ENCODE measurements at places on chromosomes 11 and 22. TPM values are rescaled to one million over a fixed set of nuclear protein-coding genes. Genes with fewer than 3 reads are reported as not detected.

The SCARF2 gene
- 18.8 TPM for total RNA-seq

The MRGPRF gene
- 29.9 TPM for total RNA-seq

The PGR gene
- total RNA-seq = under 0.01 TPM

The CREB3L1 gene
- 30.7 TPM for total RNA-seq

The CLCF1 gene
- total RNA-seq = 3.4 TPM

The MFNG gene
- 0.09 TPM for total RNA-seq

The SLC22A6 gene
- not detected for total RNA-seq

The LDLRAD3 gene
- 4.3 TPM for total RNA-seq

The TIMP3 gene
- 82.1 TPM for total RNA-seq

The KCNJ5 gene
- total RNA-seq = under 0.01 TPM

The OTOG gene
- not detected for total RNA-seq

The ADAMTS15 gene
- 3.4 TPM for total RNA-seq

The CATSPER1 gene
- not detected for total RNA-seq

The MYOD1 gene
- not detected for total RNA-seq

The INPP5J gene
- total RNA-seq = 0.09 TPM

The C11orf21 gene
- not detected for total RNA-seq

The LRRC32 gene
- total RNA-seq = 66.8 TPM

The SYT8 gene
- not detected for total RNA-seq

The GNG3 gene
- total RNA-seq = not detected

The ACR gene
- not detected for total RNA-seq

The FDXACB1 gene
- 1.3 TPM for total RNA-seq

The SHANK2 gene
- 3.6 TPM for total RNA-seq

The CHRNA10 gene
- total RNA-seq = 0.83 TPM

The C11orf87 gene
- not detected for total RNA-seq

The NLRP14 gene
- 0.09 TPM for total RNA-seq

The BDNF gene
- 48.4 TPM for total RNA-seq

The SBF2 gene
- 41.8 TPM for total RNA-seq

The MYBPC3 gene
- total RNA-seq = not detected

The DAGLA gene
- 1.3 TPM for total RNA-seq

The RCOR2 gene
- total RNA-seq = 4.3 TPM

The TBX10 gene
- total RNA-seq = not detected

The CAVIN3 gene
- total RNA-seq = 185 TPM

The FADD gene
- total RNA-seq = 28.7 TPM

The CLDN5 gene
- total RNA-seq = 0.28 TPM

The OR2AG1 gene
- total RNA-seq = not detected

The RIBC2 gene
- not detected for total RNA-seq

The PLXNB2 gene
- 166 TPM for total RNA-seq

The OR51G1 gene
- not detected for total RNA-seq

The TMEM25 gene
- 6.7 TPM for total RNA-seq

The SLC5A1 gene
- not detected for total RNA-seq

The APOL5 gene
- not detected for total RNA-seq

The NCF4 gene
- not detected for total RNA-seq

The RAG2 gene
- total RNA-seq = not detected

The PPP1CA gene
- total RNA-seq = 148 TPM

The SNX32 gene
- 1.3 TPM for total RNA-seq

The P2RY2 gene
- not detected for total RNA-seq

The PIWIL4 gene
- 1.6 TPM for total RNA-seq

The DPP3 gene
- total RNA-seq = 37.3 TPM

The PDXP gene
- total RNA-seq = 3.6 TPM

The CCDC89 gene
- 3.3 TPM for total RNA-seq

The DLG2 gene
- total RNA-seq = 0.85 TPM

The OR5AK2 gene
- total RNA-seq = not detected
